GM18507 (cell line): ENCODE measurements at places on chromosomes 5 and 9.

- DNase-seq: no peak
Observed at GRCh38 chr5:7663808-7664207, 187.1 kb downstream of the CFAP90 start.

GRCh38 chr9:123281659-123282350, 13.4 kb upstream of the STRBP start:
- no peak for DNase-seq

- DNase-seq: no peak
Observed at GRCh38 chr5:32565145-32565544, 20.2 kb upstream of the SUB1 start.

DNA sequence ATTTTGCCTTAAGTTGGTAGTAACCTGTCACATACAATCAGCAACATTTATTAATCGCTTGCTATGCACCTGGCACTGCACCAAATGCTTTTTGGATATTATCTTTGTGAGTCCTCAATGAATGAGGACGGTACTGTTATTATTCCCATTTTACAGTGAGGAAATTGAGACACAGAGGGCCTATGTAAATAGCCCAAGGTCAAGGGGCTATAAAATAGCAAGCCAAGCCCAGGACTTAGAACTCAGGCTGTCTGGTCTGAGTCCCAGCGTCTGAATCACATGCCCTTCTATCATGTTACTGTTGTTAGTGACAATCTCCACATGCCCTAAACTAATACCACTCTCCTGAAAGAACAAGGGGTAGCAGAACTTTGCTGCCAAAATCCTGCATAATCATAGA, 60.0 kb downstream of the ERAP1 start:
- DNase-seq: no peak

DNA sequence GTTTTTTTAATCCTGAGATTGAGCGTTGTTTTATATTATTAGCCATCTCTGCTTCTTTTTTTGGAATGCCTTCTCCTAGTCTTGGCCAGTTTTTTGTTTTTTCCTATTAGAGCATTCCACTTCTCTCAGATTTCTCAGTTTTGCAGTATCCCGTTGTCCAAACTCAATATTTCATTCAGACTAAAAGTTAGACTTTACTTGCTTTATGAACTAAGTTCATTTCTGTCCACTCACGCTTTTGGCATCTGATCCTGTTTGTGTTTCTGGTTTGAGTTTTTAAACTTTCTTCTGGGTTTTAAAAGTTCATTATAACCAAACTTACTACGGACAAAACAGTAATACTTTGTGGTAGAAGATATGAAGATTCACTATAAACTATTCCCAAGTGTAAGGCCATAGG, 288.3 kb upstream of the MPDZ start:
- DNase-seq: no peak

- DNase-seq: no peak
Observed at GRCh38 chr5:31982621-31983020, 191.5 kb downstream of the GOLPH3 start.

DNA sequence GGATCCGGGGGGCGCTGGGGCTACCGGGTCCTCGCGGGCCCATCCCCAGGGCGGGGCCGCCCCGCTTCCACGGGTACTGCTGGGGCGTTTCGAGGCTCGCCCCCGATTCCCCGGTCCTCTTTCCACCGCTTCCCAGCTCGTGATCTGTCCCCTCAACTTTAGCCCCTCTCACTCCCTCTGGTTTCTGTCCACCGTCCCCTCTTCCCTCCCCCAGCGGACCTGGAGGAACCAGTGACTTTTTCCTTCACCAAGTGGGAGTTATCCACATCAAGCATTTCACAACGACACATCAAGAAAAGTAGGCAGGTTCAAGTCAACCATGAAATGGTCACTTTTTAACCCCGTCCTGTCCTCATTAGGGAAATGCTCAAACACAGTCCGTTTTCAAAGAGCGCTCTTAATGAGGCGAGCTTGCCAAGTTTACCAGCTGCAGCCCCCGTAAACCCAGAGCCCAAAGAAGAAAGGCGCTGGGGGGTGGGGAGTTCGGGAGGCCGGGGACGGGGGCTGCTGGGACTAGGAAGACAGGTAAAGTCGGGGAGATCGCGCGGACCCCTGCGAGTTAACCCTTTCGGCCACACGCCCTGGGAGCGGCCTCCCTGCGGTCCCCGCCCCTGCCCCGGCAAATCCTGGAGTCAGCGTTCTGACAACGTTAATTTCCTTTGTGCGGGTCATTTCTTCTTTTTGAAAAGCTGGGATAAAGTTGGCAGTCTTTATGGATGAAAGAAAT, 2.1 kb upstream of the NFIB start:
- DNase-seq: no peak

DNA sequence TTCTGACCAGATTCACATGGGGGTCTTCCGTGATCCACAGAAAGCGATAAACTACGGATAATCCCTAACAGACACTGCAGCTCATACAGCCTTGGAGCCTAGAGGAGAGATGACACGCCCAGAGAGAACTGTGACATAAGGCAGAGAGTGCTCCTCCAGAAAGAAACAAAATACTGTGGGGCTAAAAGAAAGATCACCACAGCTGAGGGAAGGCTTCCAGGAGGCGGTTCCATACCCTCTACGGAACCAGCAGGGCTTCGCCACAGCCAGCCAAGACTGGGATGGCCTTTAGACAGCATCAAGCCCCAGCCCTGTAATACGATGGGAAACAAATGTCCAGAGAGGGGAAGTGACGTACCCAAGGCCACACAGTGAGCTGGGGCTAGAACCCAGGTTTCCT, 19.3 kb downstream of the GPX3 start:
- no peak for DNase-seq

GRCh38 chr5:35143841-35144240, 86.4 kb downstream of the PRLR start:
- DNase-seq: no peak

- DNase-seq: no peak
Observed at GRCh38 chr9:98345011-98345410, 89.6 kb upstream of the TBC1D2 start.

DNA sequence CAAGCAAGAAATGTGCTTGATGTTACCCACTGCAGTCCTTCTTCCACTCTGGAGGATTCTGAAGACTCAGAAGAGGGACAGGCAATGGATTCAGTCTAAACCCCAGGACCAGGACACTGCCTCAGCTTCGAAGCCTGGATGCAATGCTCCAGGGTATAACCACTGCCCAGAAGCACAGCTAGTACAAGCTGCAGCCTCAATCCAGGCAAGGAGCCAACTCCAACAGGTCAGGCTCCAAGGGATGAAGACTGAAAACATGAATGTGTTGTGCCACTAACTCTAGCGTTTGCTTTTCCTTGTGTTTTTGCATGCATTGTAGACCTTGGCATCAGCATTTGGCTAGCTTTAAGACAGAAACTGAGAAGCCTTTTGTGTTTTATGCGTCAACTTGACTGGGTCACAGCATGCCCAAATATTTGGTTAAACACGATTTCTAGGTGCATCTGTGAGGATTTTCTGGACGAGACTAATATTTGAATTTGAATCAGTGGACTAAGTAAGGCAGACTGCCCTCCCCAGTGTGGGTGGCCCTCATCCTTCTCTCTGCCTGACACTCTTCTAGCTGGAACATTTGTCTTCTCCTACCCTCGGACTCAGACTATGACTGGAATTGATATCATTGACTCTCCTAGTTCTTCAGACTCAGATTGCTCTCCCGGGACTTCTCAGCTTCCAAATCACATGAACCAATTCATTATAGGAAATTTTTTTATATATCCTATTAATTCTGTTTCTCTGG, 20.5 kb upstream of the GPX3 start:
- no peak for DNase-seq

GRCh38 chr9:130433168-130433946, 11.4 kb upstream of the ASS1 start:
- no peak for DNase-seq

- DNase-seq: no peak
Observed at GRCh38 chr5:111968459-111968858, 211.5 kb upstream of the NREP start.

- peak; percentile 84 for DNase-seq
Observed at GRCh38 chr9:94166236-94166975, 82.1 kb downstream of the PTPDC1 start.

- DNase-seq: no peak
Observed at GRCh38 chr5:91024727-91025126, 358.4 kb downstream of the ARRDC3 start.

- no peak for DNase-seq
Observed at GRCh38 chr9:134323741-134324358, 2.4 kb upstream of the RXRA start.

DNA sequence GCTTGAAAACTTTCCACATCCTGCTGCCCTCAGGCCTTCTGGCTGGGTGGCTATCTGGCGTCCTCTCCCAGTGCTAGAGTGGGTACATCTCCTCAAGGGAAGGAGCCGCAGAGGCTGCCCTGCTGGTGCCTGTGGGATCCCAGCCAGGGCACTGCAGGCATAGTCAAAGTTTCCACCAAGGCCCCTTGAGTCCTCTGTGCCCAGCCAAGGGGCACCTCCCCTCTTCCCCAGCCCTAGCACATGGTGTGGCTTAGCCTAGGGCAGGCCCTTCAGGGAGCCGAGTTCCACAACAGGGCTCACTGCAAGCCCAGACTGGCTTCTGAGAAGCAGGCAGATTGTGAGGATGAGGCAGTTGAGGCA, 103.2 kb downstream of the RGS3 start:
- DNase-seq: no peak

- DNase-seq: no peak
Observed at GRCh38 chr9:120863833-120864232, 13.2 kb downstream of the PHF19 start.

- no peak for DNase-seq
Observed at GRCh38 chr5:143066556-143067281, 296.5 kb downstream of the ARHGAP26 start.

GRCh38 chr9:37974506-37975173, 70.7 kb upstream of the SLC25A51 start:
- no peak for DNase-seq

GRCh38 chr5:66382152-66382551, 214.0 kb upstream of the MAST4 start:
- DNase-seq: no peak

GRCh38 chr5:172772112-172772906, 1.3 kb upstream of the DUSP1 start:
- DNase-seq: peak; percentile 39

DNA sequence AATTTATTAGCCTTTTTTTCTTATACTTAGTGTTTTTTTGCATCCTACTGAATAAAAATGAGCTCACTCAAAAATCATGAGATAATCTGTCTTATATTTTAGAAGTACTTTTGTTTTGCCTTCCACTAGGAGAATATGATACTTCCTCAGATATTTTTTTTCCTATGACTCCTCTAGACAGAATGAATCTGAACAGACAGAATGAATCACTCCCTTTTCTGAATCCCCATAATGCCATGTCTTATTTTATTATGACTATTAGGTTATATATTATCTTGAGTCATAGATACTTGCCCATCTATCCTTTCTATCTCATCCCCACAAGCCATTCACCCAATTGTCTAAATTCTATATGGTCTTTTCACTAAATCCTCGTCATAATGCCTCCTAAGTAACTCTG, 134.6 kb downstream of the BRINP1 start:
- DNase-seq: no peak

- no peak for DNase-seq
Observed at GRCh38 chr5:133354323-133355185, 257.8 kb downstream of the FSTL4 start.

GRCh38 chr5:149403923-149404745, 25.0 kb upstream of the IL17B start:
- DNase-seq: no peak

DNA sequence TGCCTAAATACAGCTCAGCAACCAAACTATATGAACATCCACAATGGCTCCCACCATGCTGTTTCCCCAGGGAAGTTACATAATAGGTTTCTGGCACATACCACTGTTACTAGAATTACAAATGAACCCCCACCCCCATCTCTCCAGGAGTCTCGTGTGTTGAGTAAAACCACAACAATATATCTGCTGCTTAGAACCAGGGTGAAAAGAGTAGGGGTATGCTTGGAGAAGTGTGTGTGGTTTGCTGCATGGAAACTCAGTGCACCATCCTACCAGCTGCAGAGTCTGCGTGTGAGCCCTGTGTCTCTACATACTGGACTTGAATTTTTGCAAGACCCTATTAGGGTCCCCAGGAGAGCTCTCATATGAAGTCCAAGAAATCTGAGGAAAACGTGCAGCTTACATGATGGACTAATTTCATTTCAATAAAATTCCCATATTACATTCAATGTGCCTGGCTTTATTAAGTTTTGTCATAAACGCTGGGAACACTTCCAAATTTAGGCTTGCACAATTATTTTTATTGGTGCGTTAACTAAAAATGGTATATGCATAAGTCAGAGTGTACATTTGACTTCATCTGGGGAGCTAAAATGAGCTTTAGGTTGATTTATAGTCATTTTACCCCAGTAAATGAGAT, 104.5 kb upstream of the NFIB start:
- DNase-seq: no peak

DNA sequence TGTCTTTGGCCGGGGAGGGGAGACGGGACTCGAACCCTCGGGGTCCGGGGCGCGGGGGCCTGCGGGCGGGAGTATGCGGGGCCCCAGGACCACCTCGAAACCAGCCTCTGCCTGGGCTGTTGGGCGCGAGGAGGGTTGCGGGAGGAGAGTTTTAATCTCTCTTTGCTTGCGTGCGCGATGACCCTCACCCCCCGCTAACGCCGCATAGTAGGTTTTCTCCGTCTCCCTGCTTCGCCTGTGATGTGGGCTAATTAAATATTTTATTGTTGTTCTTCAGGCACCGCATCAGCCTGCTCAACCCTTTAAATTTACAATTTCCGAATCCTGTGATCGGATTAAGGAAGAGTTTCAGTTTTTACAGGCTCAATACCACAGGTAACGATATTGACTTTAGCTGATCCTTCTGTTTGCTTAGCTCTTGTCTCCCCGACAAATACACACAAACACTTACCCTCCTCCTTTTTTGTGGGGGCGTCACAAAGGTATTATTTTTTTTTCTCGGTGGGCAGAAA, 1.7 kb downstream of the TLE4 start:
- DNase-seq: no peak

- no peak for DNase-seq
Observed at GRCh38 chr5:32030222-32030621, 143.9 kb downstream of the GOLPH3 start.

GRCh38 chr5:59608745-59609144, 284.8 kb downstream of the PDE4D start:
- DNase-seq: no peak

DNA sequence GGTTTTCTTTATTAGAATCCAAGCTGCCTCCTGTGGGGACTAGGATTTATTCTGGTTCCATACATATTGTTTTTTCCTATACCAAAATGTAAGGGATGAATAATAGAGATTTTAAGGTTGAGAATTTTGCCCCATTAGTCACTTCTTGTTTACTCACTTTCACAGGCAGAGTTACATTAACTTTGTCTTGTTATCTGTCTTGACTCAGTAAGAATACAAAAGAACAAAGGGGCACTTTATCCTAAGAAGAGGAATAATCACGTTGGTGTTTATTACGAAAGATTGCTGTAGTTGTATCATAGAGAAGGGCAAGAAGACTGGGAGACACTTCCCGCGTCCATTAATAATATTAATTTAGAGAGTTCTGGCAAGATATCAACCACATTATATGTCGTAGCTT, 599.7 kb upstream of the FTMT start:
- no peak for DNase-seq

GRCh38 chr5:132635873-132636272, 22.1 kb upstream of the IL13 start:
- DNase-seq: no peak

- no peak for DNase-seq
Observed at GRCh38 chr5:179841621-179842020, 17.0 kb downstream of the MRNIP start.
